ENCODE measurements at places on chromosomes 11 and 22.
A peak's percentile ranks its signal among the peaks of the same experiment; 100 is the strongest.

DNA sequence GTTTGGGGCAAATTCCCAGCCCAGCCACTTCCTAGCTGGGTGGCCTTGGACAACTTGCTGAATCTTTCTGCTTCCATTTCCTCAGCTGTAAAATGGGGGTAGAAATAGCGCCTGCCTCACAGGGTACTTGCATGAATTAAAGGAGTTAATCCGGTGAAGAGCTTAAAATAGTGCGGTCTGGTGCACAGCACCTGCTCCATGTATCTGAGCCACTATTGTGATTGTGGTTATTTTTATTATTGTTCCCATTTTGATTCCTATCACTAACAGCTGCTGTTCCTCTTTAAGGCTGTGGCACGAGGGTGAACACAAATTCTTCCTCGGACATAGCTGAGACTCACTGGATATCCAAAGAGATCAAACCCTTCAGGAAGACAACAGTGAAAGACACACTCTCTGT, 46.9 kb upstream of the TP53I11 start:
- DNase-seq = no peak

DNA sequence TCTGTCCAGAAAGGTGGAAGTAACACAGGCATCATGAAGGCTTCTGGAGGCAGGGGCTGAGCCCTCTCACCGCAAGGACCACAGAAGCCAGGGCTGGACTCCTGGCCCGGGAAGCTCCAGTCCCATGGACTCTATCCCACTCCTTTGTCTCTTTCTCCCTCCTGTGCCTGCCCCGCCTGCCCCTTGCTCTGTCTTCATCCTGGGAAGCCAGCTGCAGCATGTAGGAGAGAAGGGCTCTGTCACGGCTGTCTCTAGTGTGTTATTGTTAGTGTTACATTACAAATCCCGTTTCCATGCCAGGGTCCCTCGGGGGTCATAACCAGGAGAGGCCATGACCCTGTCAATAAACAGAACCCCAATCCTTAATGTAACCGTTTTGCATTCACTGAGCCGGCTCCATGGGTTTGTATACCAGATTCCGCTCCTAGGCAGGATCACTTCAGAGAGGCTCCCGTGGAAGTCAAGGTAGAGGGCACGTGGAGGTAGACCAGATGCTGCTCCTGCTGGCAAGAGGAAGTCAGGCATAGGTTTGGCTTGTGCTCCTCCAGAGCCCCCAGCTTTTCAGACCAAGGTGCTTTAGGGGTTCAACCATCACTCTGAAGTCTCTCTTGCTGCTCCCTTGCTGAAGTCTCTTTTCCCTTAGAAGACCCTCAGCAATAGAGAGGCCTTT, 293.2 kb downstream of the ETS1 start:
- no peak for DNase-seq

DNA sequence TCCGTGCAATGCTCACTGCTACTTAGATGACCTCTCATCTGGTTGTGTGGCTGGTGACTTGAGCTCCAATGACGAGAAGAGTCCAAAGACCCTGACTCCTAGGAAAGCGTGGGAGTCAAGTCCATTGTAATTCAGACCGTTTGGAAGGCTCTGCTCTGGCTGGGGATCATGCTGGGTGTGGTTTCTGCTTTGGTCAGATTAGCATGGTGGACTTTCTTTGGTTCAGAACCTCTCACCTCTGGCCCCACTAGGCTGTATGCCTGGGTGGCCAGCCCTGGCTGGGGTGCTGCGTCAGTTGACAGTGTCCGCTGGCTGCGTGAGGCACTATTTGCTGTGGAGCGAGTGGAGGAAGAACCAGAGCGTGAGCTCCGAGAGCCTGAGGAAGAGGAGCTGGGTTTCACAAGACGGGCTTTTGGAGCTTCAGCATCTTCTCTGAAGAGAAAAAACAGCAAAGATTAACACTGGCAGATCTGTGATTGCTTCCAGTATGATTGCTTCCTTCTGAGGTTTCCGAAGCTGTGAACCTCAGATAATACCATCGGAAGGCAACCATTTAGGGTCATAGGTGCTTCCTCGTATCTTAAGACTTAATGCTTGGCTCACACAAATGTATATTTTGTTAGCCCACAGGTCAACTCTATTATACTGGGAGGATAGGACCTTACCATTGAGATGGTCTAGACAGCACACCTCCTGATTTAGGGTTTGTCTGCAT, 11.6 kb upstream of the HSPA8 start:
- no peak for DNase-seq

DNA sequence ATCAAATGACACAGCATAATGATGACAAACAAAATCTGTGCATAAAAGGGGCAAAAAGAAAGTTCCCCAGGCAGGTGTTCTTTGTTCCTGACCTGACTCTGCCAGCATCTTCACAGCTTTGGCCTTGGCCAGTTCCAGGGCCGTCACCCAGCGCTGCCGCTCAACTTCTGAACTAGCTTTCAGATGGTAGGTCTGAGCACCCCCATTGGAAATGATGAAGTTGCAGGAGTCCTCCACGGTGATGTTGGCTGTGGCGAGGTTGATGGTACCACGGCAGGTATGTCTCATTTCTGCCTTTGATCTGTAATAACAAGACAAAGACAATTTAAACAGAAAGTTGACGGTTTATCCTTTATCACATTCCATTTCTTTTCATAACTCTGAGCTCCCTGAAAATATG, 5.3 kb downstream of the OSBP start:
- DNase-seq = no peak

DNA sequence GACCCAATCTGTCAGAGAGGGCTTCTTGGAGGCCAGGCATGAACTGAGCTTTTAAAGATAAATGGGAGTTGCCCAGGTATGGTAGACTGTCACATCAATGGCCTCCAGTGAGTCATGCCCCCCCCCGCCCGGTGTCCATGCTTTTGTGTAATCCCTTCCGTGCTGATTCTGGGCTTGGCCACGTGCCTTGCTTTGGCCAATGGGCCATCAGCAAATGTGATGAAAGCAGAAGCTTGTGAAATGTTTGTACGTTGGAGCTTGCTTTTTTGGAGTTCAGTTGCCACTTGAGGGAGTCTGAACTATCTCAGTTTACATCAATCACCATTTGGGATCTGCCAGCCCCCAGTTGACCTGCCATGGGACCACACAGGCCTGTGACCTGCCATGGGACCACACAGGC, 4.3 kb upstream of the THY1 start:
- DNase-seq = no peak

DNA sequence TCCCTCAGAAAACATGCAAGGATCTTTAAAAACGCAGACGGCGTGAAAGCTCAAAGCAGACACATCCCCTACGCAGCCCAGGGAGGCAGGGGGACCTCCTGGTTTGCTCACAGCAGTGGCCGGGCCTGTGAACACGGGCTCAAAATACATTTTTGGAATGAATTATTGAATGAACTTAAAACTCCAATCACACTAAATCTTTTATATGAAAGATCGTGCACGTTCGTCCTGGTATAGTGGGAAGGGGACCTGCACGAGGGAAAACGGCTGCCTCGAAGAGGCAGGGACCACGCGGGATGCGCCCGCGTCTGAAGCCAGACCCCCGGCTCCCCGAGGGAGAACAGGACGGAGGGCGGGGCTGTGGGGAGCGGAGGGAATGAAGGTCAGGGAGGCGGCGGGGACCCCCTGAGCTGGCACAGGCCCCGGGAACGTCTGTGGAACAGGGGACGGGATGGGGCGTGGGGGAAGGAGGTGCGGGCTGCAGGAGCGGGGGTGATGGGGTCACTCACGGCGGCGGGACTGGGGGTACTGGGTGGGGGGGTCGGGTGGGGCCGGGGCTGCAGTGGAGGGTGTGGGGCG, 1.3 kb upstream of the PANX2 start:
- DNase-seq = no peak

- no peak for DNase-seq
Observed at GRCh38 chr11:73218106-73218829, at the start of gene P2RY2. TSS of gene P2RY2 (plus strand) at chr11:73218281. CDS start at chr11:73234160, 15,879 bp downstream.

DNA sequence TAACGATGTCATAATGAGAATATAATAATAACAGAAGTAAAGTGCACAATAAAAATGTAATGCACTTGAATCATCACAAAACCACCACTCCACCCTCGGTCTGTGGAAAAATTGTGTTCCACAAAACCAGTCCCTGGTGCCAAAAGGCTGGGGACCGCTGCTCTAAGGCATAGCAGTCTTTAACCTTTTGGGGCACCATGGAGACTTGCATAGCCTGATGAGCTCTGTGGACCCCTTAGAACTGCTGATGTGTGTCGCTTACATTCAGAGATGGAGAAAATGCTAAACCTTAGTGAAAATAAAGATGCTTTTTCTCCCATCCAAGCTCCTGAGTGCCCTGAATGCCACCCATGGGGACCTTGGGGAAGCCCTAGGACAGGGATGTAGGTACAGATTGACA, 87.6 kb upstream of the SEPTIN5 start:
- no peak for DNase-seq

- DNase-seq = no peak
Observed at GRCh38 chr11:36312611-36313472, 16.8 kb downstream of the PRR5L start.

DNA sequence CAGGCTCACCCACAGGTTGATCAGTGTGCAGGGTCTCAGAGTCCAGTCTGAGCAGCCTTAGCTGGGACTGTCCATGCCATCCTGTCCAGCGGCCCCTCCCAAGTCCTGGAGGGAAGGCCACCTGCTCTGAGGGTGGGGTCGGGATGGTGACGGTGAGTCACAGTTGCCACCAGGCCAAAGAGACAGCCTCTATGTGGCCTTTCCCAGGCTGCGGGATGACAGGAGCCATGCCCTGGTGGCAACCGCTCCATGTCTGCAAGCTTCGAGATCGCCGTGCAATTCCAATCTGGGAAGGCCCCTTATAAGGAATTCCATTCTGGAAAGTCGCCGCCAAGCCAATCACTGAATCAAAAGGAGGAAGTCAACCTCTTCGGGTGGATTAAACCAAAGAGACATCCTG, 47.5 kb downstream of the RTL6 start:
- DNase-seq = no peak

DNA sequence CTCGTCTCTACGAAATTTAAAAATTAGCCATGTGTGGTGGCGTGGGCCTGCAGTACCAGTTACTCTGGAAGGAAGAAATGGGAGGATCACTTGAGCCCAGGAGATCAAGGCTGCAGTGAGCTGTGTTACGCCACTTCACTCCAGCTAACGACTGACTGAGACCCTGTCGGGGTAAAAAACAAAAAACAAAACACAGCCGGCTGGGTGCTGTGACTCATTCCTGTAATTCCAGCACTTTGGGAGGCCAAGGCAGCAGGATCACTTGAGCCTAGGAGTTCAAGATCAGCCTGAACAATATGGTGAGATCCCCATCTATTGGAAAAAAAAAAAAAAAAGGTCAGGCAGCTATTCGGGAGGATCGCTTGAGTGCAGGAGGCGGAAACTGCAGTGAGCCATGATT, 2.4 kb downstream of the PAFAH1B2 start:
- no peak for DNase-seq

DNA sequence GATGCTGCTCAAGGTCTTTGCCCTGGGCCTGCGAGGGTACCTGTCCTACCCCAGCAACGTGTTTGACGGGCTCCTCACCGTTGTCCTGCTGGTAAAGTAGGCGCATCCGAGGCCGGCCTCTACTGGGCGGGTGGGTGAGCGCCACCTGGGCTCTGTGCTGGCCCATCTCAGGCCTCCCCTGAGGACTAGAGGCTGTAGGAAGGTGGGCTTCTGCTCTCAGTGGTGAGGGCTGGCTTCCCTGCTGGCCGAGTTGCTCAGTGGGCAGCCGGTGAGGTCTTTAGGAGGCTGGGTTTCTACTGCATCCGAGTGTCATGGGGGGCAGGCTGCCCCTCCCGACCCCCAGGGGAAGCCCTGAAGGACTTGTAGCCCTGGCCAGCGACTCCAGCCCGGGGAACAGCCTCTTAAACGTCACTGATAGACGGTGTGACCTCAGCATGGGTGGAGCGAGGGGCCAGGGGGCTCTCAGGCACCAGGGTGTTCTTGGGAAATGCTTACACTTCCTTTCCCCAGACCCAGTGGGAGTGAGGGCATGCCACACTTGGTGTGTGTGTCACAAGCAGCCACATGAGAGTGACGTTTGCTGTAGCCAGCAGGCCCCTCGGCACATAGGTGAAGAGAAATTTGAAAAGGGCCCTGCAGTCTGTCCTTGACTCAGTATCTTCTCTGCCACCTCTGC, 30.3 kb downstream of the TPCN2 start:
- no peak for DNase-seq

DNA sequence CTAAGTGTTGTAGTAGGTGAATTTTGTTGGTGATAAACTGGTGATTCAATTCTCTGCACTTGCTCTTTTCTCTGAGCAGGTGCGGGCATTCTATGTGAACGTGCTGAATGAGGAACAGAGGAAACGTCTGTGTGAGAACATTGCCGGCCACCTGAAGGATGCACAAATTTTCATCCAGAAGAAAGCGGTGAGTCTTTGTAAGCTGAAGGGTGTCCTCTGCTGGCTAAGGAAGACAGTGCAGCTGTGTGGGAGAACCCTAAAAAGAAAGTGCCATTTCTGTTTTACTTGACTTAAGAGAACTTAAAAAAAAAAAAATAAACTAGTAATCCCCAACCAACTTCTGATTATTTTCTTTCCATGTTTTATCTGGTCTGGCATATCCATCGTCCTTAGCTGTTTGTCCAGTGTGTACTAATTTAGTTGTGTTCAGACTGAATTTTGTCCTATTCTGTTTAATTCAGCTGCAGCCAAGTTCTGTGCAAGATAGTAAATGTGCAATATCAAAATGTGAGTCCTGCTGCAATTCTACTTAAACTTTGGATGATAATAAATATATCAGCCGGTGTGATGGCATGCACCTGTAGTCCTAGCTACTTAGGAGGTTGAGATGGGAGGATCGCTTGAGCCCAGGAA, 29.6 kb downstream of the CAT start:
- DNase-seq = no peak

GRCh38 chr22:48779211-48779643, 1048.4 kb downstream of the BRD1 start:
- DNase-seq = no peak

GRCh38 chr11:18046116-18046777, at the start of gene TPH1:
TSS of gene TPH1 (minus strand) at chr11:18046269. CDS start at chr11:18040762, 5,507 bp downstream.
- DNase-seq = no peak

GRCh38 chr11:67026941-67027340, 4.0 kb downstream of the SYT12 start:
- no peak for DNase-seq

GRCh38 chr22:25235547-25236290, 16.3 kb downstream of the CRYBB2 start:
- DNase-seq = peak; percentile 39

DNA sequence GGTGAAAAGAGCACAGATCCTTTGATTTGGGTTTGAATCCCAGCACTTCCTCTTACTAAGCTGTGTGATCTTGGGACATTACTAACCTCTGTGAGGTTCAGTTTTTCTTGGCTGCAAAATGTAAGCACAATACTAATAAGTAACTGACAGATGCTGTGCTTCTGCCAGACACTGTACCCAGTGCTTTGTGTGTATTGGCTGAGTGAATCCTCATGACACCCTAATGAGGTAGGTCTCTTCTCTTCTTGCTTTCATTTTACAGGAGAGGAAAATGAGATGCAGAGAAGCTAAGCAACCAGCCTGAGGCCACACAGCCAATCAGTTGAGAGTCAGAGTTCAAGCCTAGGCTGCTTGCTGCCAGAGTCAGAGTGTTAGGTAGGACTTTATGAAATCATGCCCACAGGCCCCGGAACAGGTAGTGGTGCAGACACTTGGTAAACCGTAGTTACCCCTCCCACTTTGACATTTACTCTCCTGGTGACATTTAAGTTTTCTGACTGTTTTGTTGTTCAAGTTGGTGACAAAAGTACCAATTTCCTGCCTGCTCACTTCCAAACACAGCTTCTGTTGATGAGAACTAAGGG, 21.2 kb downstream of the PTPRJ start:
- no peak for DNase-seq
